ENCODE measurements at places on chromosomes 4 and X.
A peak's percentile ranks its signal among the peaks of the same experiment; 100 is the strongest.

DNA sequence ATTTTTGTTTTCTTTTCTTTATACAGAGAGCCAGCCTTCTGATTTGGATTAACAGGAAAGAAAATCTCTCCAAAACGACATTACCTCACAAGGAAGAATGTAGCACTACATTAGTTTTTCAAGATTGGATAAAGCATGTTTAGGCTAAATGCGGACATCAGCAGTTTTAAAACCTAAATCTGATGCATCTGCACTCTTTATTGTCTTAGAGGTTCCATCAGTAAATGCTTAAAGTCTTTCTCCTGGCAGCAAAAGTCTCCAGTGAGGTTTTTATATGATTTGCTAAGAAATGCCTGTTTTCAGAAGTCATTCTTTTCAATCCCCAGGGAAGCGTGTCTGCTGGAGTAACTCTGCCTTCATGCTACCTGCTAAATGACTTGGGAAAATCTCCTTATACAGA lies 912.9 kb upstream of the INTU start:
- DNase-seq = no peak

- no peak for DNase-seq
Measured at GRCh38 chr4:128284317-128284716, 3.3 kb downstream of the PGRMC2 start.

GRCh38 chr4:41475402-41475801 lies 62.6 kb upstream of the LIMCH1 start:
- no peak for DNase-seq

- DNase-seq = no peak
Measured at GRCh38 chrX:56762220-56762619, 33.2 kb downstream of the NBDY start.

DNA sequence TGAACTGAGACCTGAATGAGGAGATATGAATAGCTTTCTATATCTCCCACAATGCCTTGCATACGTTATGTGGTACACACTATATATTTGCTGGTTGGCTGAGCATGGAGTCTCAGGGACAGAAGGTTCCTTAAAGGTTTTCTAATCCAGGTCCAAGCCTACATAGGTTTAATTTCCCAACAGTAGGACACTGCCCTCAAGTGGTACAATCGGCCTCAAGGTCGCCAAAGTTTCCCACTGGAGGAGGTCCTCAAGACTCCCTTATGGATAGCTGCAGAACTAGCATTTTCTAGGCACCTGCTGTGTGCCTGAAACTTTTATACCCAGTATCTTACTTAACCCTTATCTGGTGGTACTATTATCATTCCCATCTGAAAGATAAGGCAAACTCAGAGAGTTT lies 21.0 kb upstream of the EFNB1 start:
- peak; percentile 68 for DNase-seq

DNA sequence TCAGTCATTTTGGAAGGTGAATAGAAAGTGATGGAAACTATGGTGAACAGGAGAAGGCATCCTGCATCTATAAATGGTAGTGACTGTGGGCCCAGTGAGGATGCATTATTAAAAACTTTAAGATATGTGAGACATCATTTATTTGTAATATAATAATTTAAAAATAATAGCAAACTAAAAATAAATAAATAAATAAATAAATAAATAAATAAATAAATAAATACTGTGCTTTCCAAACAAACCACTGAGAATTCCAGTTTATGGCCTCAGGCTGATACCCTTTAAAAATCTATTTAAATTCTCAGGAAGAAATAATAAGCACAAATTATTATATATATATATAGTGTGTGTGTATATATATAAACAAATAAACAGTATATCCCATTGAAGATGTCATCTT lies 248.0 kb upstream of the DCAF8L1 start:
- no peak for DNase-seq

- no peak for DNase-seq
Measured at GRCh38 chr4:53748328-53748772, 157.1 kb upstream of the LNX1 start.

GRCh38 chr4:87365348-87365747 lies 25.6 kb downstream of the HSD17B11 start:
- DNase-seq = no peak

DNA sequence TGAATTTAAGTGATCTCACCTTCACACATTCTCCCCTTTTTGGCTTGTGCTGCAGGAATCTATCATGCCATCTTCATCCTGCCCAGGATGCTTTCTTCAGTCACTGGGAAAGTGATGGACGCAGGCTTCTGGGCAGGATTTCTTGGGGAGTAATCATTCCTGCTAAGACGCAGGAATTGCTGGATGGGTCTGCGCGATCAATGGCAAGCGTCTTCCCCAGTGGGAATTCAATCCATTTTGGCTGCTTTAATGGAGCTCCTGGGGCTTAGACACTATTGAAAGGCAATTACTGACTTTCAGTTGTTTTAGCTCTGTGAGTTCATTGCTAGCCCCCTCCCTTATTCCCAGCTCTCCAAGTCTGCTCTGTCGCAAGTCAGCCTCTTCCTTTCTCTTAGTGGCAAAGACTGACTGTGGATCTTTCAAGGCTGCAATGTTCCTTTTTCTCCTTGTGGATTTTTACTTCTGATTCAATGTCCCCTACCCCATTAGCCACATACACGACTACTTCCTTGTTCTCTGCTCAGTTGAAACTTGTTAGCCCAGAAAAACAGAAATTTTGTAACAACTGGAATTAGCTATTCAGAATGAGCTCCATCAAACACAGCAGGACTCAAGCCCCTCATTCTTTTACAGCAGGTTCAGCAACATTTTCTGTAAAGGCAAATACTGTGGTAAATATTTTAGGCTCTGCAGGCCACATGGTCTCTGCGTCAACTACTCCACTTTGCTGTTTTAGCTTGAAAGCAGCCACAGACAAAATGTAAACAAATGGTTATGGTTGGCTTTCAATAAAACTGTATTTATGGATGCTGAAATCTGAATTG lies 154.9 kb downstream of the ASB9 start:
- DNase-seq = peak; percentile 35

GRCh38 chr4:36532670-36533379 lies 251.4 kb downstream of the DTHD1 start:
- DNase-seq = no peak

- no peak for DNase-seq
Measured at GRCh38 chrX:154082396-154083125, 15.0 kb downstream of the MECP2 start.

- no peak for DNase-seq
Measured at GRCh38 chrX:133273180-133273579, 55.0 kb upstream of the TFDP3 start.

GRCh38 chr4:19030048-19030447 lies 1008.5 kb upstream of the LCORL start:
- no peak for DNase-seq

- no peak for DNase-seq
Measured at GRCh38 chr4:137881641-137882040, 349.3 kb upstream of the PCDH18 start.

- no peak for DNase-seq
Measured at GRCh38 chr4:142500966-142501365, 345.1 kb downstream of the INPP4B start.

DNA sequence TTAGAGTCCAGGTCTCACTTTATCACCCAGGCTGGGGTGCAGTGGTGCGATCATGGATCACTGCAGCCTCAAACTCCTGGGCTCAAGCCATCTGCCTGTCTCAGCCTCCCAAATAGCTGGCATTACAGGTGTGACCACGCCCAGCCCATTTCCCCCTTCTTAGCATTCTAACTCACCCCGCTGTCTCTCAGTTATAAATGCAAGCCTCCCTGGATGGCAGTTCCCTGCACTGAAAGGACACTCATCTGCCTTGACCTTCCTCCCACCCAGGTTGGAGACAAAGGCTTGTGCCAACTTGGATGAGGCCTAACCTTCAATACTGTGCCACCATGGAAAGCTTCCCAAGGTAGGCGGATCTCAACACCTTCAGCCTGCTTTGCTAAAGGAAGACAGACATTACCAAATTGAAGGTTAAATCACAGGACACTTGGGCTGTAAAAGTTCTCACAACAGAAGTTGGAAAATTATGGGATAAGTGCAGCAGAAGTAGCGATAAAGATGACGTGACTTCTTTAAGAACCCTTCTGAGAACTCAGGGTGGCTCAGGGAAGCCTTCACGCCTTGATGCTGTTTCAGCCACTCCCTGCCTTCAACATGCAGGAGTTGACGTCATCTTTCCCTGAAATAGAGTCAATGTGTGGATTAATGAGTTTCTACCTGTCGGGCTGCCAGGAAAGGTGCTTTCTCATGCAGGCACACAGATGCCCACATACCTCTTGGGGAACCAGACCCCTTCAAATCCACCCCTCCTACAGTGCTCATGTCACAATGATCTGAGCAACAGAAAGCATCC lies 10.6 kb upstream of the GPM6B start:
- DNase-seq = no peak

DNA sequence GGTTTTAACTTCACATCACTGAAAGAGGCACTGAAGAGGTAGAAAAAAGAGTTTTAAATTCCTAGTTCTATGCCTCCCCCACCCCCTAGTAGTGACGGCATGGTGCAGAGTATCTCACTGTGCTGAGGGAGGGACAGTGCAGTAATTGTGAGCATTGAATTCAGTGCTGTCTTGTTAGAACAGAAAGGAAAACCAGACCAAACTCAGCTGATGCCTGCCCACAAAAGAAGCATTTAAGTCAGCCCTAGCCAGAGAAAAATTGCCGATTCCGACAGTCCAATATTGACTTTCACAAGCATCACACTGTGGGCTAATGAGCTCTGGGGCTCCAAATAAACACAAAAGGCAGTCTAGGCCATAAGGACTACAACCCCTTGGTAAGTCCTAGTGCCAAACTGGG lies 417.7 kb downstream of the AR start:
- no peak for DNase-seq

DNA sequence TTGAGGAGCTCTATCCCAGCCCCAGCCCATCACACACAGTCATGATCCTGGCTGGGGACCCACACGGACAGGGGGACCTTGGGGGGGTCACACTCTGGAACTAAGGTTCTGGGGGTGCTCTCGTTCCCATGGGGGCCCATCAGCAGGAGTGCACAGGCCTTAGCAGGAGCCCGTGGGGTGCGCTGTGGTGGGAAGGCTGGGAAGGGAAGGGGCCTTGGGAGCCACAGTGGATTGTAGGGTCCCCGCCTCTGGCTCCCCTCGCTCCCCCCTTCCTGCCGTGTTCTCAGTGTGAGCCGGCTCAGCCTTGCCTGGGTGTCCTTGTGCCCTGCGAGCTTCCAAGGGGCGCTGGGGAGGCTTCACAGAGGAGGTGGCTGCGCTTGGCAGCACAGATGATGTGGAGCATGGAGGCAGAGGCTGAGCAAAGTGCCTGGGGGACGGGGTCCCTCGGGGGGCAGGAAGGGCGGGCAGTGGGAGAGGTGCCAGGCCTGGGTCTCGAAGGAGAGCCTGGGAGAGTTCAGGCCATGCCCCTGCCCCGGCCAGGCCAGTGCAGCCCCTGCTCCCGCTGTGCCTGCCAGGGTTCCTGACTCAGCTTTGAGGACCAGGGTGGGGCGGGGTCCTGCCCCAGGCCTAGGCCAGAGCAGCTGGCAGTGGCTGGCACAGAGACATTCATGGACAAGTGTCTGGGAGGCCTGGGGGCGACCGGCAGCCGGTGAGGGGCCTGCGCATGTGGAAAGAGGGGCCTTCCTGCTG lies 5.5 kb upstream of the HGFAC start:
- DNase-seq = no peak

GRCh38 chrX:105821471-105822121 lies 743 bp upstream of the NRK start:
- DNase-seq = peak; percentile 79

DNA sequence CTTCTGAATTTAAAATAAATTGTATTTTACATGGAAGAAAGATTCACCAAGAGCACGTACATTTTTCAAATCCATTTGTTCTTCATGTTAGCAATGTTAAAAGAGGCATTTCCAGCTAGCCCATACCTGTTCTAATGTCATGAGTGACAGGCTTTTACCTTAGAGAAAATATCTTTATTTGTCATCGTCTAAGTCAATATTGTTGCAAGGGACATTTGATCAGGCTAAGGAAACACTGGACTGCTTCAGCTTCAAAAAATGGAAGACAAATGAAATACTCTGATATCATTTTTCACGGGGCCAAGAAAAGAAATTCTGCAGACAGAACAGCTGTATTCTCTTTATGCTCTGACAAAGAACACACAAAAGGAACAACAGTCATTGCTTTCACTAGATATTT lies 207.7 kb downstream of the RCHY1 start:
- DNase-seq = no peak

DNA sequence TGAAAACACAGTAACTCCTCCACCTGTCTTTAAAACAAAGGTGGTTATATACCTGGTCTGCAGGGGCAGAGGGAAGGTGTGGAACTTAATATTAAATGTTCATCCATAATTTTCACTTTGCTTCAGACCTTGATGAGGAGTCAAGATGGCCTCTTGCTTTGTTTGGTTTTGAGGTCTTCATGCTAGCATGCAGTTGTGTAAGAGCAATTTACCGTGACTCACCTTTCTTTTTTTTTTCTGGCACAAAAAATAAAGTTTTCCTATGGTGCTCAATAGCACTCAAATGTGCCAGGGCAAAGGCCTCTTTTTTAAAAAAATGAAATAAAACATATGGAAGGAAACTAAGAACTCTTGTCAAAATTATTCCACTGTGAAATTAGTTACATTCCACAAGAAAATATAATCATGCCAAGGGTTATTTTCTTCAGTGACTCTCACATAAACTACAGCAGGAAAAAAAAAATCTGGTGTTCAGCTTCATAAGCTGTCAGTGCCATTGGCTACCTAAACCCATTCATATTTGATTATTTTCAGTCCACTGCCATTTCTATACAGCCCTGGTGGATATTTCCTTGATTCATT lies 128.2 kb downstream of the SLC7A11 start:
- DNase-seq = no peak

DNA sequence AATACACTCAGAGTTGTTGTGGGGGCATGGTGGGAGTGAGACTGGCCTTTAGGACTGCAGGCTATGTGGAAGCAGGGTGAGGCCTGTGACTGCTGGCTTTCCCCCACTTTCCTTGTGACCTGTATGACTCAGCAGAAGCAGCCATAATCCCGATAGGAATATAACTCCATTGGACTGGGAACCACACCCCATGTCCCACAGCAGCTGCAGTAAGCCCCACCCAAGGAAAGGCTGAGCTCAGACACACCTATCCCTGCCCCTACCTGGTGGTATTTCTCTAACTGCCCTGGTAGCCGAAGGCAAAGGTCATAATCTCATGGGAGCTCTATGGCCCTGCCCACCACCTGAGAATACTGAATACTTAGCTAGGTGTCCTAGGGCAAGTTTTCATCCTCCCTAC lies 169.3 kb downstream of the GC start:
- DNase-seq = no peak
